ENCODE measurements at places on chromosomes 3 and 15. TPM values are rescaled to one million over a fixed set of nuclear protein-coding genes. Genes with fewer than 3 reads are reported as not detected.

CPNE9 gene
- polyA plus RNA-seq, result 0.32 TPM

GABRB3 gene
- 74.6 TPM for polyA plus RNA-seq

AHSG gene
- polyA plus RNA-seq, result 1.1 TPM

ALPK3 gene
- not detected for polyA plus RNA-seq

ALDH1L1 gene
- not detected for polyA plus RNA-seq

C3orf85 gene
- polyA plus RNA-seq, result not detected

UACA gene
- polyA plus RNA-seq, result 0.10 TPM

ARHGEF26 gene
- polyA plus RNA-seq, result 5.7 TPM

RPP14 gene
- polyA plus RNA-seq, result 13.0 TPM

CERS3 gene
- polyA plus RNA-seq, result 0.27 TPM

CLEC3B gene
- polyA plus RNA-seq, result 4.9 TPM

MUC20 gene
- polyA plus RNA-seq, result 1.8 TPM

PARP9 gene
- polyA plus RNA-seq, result not detected

SLC28A1 gene
- polyA plus RNA-seq, result not detected

MYO5C gene
- polyA plus RNA-seq, result 0.44 TPM

CYP8B1 gene
- not detected for polyA plus RNA-seq

ADCY5 gene
- polyA plus RNA-seq, result 8.4 TPM

TMOD2 gene
- 79.9 TPM for polyA plus RNA-seq

GPR156 gene
- 0.22 TPM for polyA plus RNA-seq

ATP6V1A gene
- polyA plus RNA-seq, result 225 TPM

MUC4 gene
- not detected for polyA plus RNA-seq

UPK1B gene
- not detected for polyA plus RNA-seq
